ENCODE measurements at places on chromosomes 12 and 14.

GRCh38 chr12:47276621-47277309, 197.0 kb upstream of the AMIGO2 start:
- DNase-seq: peak; percentile 41

DNA sequence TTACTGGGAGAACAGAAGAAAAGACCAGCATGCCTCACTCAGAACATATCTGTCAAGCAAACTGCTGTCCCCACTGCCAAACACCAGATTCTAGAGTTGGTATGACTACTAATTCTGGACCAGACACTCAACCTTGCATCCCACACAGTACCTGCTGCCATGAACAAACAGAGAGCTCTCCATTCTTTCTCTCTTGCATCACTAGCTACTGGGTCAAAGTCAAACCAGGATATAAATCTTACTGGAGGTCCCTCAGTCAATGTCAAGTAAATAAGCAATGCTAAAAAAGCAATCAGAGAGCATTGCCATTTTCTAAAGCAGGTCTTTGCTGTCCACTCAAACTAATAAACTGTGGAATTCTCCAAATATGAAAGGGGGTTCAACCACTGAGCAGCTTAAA, 452.4 kb upstream of the SEL1L start:
- no peak for DNase-seq

DNA sequence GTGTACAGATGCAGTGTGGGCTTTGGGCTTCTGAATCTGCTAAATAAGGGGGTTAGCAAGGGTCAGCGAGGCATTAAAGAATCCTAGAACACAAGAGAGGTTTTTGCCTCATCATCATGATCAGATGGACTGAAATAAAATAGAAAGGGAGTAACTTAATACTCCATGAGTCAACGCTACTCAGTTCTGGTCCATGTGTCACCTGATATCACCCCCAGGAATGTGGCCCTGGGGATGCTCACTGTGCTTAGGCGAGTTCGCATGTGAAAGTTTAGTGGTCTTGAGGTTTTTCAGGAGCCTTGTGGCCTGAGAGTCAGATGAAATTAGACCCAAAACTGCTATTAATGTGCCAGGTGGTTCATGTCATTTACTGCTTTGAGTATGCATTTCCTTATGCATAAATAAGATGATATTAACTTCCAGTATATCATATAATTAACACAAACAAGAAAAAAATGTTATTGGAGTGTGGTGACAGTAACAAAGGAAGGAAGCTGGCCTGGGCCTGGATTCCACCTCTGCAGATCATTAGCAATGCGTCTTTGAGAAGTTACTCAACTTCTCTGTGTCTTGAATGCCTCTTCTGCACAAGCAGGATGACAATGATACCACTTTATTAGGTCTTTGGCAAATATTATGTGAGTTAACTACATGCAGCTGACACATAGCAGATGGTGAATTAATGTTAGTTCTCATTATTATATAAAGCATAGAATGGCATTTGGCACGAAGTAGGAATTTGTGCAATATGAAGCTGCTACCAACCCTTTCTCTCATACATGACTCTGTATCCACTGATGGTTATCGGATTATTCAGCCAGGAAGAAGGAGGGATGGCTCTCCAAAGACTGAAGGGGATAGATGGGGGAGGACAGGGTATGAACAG, 1272.6 kb downstream of the AACS start:
- DNase-seq: no peak

DNA sequence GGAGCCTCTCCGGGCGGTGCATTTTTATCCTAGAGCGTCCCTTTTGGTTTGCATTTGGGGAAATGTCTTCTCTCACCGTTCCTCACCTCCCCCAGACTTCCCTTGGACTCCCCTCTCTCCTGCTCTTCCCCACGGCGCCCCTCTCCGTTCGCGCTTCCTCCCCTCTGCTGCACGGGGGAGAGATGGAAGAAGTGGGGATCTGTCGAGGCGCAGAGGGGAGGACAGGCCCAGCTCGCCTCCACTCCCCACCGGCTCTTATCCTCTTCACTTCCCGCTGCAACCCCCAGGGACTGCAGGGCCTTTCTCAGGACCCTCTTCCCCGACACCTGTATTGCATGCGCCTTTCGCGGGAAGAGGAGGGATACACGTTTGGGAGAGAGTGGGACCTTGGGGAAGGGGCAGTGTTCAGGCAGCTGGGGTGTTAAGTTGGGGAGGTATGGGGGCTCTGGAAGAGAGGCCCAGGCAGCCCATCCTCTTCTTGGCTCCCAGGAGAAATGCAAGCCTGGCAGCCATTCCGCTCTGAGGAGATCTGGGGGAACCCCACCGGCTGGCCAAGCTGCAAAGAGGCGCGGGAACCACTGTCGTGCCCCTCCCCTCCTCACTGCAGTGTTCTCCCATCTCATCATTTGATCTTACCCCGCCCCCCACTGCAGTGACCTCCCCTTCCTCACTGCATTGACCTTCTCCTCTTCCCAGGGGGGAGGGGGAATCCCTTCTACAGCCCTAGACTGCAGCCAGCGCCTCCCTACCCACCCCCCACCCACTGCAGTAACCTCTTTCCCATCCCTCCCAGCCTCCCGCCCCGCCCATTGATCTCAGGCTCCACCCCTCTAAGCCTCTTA, 788 bp downstream of the ENO2 start:
- DNase-seq: no peak

- no peak for DNase-seq
These were observed 678.6 kb downstream of the TMTC2 start for GRCh38 chr12:83365317-83365716.

- DNase-seq: no peak
These were observed 119.3 kb downstream of the HMGA2 start for GRCh38 chr12:65943388-65944137.

- no peak for DNase-seq
These were observed 1260.3 kb downstream of the TMEM121 start for GRCh38 chr14:106786697-106787096.

- DNase-seq: no peak
These were observed 20.1 kb upstream of the MAGOHB start for GRCh38 chr12:10633541-10633940.

DNA sequence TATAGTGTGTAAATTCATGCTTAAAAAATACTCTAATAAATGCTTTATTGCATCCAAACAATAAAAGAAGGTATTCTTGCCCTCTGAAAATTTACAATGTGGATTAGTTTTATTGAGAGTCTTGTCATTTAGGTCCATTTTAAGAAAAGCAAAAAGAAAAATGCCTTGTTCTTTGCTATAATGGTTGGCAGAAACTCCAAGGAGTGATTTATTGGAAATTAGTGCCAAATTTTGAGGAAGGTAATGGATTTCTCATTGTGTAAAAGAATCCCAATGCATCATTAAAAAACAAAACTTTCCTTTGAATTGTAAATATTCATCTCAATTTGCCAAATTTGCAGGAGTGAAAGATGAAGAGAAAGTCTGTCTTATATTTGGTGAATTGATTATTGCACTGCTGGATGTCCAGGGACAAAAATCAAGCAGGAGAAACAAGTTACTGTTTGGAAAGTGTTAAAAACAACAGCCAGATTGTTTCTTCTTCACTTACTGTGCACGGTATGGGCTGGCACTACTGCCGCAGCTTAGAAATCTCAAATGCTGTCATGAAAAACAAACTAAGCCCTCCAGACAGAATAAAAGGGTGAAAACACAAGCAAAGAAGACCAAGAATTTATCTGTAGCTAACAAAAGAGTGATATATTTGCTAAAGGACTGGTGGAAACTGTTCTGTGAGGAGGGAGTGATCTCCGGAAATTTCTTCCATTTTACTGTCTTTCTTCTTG, 511.7 kb downstream of the TMTC2 start:
- no peak for DNase-seq

- no peak for DNase-seq
These were observed 39.1 kb downstream of the DIO3 start for GRCh38 chr14:101600336-101600890.

DNA sequence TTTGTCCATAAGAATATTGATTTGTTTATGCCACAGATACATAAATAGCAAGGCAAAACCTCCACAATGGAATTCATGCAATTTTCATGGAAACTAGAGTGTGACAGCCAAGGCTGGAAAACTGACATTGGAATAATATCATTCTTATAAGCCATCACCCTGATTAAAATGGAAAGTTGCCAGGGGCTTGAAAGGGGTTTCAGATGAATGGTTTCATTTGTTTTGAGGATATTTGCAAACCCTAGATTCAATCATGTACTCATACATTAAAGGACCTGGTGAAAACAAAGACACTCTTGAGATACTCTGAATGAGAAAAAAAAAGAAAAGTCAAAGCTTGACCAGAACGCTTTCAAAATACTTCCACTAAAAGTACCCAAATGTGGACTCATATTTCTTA, 205.7 kb downstream of the DIO2 start:
- DNase-seq: no peak

DNA sequence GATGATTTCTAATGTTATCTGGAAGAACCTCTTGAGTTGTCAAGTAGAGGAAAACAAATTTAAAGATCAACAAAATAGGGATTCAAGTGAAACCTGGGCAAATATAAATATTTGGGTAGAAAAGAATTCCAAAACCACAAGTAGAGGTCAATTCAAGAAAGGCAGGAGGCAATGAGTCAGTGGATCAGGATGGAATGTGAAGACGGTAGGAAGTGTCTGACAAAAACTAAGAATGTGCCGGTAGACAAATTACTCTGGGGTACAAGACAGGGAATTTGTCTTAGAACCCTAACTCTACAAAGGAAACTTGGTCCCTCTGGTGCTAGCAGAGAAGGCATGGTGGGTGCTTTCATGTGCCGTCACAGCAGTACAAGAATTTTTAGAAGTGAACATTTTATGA, 13.6 kb downstream of the ABCD2 start:
- no peak for DNase-seq

GRCh38 chr14:69345402-69345801, 52.7 kb downstream of the ERH start:
- no peak for DNase-seq

DNA sequence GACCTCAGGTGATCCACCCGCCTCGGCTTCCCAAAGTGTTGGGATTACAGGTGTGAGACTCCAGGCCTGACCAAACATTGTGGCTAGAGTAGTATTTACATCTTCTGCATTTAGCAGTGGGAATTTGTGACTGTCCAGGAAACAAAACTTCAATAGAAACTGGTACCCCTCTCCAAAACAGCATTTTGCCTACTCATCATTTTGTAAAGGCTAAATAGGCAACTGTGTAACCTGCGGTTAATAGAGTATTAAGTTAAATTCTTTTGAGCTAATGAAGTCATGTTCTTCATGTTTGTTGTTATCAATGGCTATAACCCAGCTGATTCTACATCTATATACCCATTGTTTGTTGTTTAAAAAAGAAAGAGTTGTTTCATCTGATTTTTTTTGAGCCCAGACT, 8.1 kb downstream of the CMAS start:
- DNase-seq: no peak

GRCh38 chr12:32569259-32569658, 109.8 kb upstream of the DNM1L start:
- no peak for DNase-seq

DNA sequence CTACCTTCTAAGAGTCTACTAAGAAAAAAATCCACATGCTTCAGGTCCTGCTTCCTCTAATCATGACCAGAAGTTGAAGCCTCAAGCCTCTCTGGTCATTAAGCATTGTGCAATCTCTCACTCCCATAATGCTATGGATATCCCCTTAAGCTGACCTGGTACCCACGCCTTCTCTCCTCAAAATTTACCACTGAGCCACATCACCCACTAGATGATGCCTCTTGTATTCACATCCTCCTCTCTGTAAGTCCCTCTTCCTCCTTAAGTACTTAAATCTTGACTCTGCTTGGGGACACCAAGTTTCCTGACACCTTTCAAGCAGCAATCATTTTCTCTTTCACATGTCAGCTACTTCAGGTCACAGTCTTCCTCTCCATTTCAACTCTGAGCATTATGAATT, 9.8 kb downstream of the GALNT4 start:
- DNase-seq: no peak

DNA sequence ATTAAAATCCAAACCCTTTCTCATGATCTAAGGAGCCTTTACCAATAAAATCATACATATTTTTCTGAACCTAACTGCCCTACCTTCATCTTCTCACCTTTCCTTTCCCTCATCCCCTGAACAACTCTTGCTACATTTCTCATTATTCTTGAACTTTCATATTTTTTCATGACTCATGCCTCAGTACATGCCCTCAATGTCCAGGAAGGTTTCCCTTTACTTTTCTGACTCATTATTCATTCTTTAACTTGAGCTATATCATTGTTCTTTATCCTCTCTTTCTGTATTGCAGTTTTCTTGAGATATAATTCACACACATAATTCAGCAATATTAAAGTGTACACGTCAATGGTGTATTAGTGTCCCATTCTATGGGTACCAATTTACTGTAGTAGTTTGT, 231.0 kb downstream of the ALG10B start:
- no peak for DNase-seq

DNA sequence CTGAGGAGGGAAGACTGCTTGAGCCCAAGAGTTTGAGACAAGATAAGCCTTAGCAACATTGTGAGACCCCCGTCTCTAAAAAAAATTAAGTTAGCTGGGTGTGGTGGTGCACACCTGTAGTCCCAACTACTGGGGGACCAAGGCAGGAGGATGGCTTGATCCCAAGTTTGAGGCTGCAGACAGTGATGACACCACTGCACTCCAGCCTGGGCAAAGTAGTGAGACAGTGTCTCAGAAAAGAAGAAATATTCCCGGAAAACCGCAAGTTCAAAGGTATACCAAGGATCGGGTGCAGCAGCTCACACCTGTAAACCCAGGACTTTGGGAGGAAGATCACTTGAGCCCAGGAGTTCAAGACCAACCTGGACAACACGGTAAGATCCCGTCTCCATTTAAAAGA, 5.8 kb downstream of the PTGES3 start:
- DNase-seq: no peak

DNA sequence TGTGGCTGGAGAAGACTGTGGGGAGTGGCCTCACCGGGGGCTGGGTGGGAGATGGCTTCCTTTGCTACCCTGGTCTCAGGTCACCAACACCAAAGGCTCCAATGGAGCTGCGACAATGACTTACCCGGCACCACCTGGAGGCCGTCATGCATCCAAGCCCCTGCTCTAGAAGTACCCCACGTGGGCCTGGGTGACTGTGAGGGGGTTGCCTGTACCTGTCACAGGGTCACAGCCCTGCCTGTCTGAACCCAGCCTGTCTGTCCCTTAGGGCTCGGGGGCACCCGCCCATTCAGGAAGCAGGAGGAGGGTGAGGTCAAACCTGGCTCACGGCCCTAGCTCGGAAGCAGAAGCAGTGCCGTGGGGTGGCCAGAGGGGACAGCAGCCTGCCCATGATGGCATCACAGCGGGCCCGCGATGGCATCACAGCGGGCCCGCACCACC, 18.9 kb downstream of the ABCB9 start:
- DNase-seq: no peak

- DNase-seq: peak; percentile 50
These were observed at the start of gene NFATC4 for GRCh38 chr14:24367514-24368211. Gene NFATC4, plus strand, starts transcription at chr14:24368184. Its CDS starts 157 bp downstream, at chr14:24368341.

GRCh38 chr12:50101663-50102062, 2.1 kb upstream of the GPD1 start:
- DNase-seq: no peak

- no peak for DNase-seq
These were observed 1949.4 kb upstream of the SEL1L start for GRCh38 chr14:83483063-83483462.

DNA sequence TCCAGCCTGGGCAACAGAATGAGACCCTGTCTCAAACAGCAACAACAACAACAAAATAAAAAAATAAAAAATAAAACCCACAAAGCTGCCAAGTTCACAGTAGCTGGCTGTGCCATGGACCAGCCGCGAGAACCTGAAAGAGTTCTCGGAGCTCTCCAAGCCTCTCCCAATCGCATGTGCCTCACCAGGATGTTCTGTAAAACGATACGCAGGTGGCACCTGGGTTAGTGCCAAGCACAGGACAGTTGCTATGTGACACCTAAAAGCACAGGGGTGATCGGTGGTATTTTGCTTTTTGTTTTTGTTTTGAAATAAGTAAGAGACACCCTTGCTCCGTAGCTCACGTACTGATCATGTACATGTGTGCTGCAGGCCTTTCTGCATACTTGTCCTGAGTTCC, 52.4 kb downstream of the RFLNA start:
- no peak for DNase-seq

Measured in stimulated activated naive CD8-positive, alpha-beta T cell treated with anti-CD3 and anti-CD28 coated beads, Interleukin-15, Interleukin-2, amounts not matched to agents 100 U/mL and 50 U/mL, for 24 hours (primary cell).